ENCODE measurements at places on chromosomes 5 and 9.

DNA sequence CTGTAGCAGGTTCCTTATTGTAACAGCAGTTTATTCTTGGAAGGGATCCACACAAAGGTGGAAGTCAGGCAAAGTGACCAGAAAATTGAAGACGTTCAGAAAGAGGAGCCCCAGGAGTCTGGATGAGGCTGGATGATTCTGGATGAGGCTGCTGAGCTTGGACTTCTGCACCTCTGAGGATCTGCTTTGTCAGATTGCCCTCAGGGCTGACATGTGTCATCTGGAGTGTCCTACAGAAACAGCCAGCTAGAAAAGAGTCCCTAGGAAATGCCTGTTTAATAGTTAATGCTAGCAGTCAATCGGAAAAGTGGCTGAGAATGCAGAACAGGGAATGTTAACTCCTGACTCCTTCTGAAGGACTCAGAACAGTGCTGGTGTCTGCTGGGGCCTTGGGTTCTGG, 236.4 kb downstream of the LRRC70 start:
- no peak for DNase-seq

DNA sequence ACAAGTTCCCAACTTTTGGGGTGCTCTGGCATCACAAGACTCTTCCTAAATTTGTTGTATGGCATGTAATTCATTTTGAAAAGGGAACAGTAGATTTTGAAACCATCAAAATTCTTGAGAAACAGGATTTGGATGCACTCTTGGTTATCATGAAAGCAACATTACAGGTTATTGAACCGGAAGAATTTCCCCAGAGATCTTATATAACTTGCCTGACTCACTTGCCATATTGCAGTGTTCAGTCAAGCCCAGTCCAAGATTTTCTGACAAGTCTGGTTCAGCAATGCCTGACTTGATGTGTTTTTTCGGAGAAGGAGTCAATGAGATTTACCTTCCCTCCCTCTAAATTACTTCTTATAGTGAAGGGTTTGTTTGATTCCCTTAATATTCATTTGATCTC, 32.0 kb downstream of the SMIM15 start:
- no peak for DNase-seq

GRCh38 chr9:93013856-93014582, 44.5 kb upstream of the SUSD3 start:
- DNase-seq, result no peak

DNA sequence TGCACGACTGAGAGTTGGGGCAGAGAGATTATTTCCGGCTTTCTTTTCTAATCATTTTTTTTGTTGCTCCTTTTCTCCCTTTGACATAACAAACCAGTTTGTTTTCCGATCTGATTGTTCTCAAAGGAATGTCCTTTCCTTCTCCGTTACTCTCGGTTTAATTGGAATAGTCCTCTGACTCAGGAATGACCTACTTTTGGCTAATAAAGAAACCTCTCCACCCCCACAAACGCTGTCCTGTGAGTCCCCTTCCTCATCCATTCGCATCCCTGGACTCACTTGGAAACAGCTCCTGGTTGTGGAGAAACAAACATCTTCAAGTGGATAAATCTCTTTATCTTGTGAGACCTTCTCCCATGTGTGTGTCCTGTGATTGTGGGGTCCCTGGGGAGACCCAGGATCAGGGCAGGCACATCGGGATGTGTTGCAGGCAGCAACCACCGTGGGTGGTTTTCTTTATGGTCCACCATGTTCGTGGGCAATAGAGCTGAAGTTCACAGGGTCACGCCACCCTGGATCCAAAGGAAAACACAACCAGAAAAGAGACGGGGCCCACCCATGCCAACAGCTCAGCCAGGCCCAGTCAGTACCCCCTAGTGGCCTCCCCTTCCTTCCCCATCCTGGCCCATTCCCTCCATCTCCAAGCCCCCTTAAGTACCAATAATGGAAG, 45.2 kb upstream of the NEK6 start:
- no peak for DNase-seq

DNA sequence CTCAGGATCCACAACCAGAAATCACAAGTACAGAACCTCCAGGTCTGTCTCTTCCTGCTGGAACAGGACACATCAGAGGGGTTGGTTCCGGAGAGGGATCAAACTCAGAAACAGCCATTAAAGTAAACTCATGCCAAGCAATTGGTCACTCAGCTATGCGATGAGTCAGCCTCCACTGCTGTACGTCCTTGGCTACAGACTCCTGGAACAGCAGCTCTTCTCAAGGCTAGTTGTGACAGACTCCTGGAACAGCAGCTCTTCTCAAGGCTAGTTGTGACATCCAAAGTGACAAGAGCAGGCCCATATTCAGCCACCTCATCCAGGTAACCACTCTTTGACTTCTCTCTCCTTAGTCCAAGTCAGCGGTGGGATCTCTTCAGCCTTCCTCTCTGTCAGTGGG, at the start of gene SPINK13:
Gene SPINK13, plus strand, starts transcription at position 229 of the 400 bp plus-strand sequence. CDS start 1,279 bp downstream, outside the sequence.
- DNase-seq, result peak; percentile 6

DNA sequence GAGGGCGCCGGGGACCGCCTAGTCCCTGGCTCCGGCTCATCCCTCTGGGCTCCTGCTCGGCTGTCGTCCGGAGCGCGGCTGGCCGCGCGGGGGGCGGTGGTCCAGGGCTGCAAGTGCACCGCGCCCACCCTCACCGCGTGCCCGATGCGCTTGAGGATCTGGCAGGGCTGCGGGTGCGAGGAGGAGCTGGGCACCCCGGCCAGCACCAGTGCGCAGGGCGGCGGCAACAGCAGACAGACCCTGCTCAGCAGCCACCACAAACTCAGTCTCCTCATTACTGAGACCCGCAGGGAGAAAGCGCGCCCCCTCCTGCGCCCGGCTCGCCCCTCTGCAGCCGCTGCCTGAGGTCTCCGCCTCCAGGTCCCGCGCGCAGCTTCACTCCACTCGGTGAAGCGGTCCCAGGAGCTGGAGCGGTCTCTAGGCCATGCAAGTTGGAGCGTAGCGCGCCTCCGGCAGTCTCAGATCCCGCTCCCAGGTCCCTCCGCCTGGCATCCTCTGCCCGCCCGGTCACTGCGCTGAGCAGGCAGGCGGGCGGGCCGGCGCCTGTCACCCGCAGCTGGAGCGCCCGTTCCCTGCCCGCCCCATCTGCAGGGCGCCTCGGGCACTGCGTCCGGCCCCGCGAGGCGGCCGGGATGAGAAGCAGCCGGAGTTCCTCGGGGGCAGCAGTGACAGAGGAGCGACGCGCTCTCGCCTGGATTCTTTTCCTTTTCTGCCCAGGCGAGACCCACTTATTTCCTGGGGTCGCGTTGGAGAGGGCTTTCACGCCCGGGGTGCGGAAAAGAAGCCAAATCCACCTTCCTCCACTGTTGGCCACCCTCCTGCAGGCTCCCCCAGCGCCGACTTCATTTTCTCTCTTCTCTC, 512 bp downstream of the GRIN3A start:
- DNase-seq, result no peak

DNA sequence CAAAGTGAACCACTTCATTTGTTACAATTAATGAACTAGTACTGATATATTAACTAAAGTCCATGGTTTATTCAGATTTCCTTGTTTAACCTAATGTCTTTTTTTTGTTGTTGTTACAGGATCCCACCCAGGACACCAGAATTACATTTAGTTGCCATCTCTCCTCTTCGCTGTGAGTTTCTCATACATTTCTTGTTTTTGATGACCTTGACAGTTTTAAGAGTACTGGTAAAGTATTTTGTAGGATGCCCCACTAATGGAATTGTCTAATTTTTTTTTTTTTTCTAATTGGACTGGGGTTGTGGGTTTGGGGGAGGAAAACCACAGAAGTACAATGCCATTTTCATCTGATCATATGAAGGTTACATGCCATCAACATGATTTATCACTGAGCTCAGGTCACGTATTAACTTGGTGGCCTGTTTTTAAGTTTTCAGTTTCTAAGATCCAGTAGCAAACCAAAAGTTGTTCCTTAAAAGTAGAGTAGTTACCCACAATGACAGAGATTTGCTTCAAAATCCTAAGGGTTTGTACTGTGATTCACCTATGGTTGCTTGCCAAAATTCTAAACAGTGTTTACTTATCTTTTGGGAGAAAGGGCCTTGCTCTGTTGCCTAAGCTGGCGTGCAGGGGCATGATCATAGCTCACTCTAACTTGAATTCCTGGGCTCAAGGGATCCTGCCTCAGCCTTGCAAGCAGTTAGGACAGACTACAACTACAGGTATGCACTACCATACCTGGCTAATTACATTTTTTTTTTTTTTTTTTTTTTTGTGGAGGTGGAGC, 4.5 kb upstream of the OTULIN start:
- peak; percentile 33 for DNase-seq

- DNase-seq, result peak; percentile 13
Measured at GRCh38 chr5:100900142-100900795, 2.8 kb downstream of the ST8SIA4 start.

- no peak for DNase-seq
Measured at GRCh38 chr5:97666783-97667182, 483.7 kb upstream of the RIOK2 start.

DNA sequence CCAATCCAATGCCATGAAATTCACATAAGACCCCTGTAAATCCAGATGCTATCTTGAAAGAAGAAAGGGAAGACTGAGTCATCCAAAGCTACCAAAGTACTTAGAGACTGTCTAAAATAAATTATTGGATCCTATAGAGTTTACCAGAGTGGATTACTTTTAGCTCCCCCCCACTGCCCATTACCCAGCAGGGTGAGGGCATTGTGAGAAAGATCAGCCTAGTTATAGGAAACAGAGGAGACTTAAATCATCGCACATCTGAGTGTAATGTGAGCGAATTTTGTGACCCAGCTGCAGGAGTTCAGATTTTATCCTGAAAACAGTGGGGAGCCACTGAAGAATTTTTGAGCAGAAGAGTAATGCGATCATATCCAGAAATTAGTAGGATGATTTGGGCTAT, 1.6 kb upstream of the ENHO start:
- no peak for DNase-seq

DNA sequence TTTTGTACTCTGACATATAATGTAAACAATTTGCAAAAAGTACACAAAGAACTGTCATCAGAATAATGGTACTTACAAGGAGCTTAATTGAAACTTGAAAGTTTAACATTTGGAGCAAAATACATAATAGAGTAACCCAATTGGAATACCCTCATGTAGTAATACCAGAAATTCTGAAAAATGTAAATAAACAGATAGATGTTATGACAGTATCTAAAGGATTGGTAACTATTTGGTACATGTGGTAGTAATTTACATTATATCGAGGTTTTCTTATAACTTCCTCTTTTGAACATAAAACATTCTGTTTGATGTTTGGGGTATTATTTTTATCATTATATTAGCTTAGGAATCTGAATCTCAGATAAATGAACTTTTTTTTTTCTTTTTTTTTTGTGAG, 211.7 kb upstream of the ELL2 start:
- DNase-seq, result no peak

DNA sequence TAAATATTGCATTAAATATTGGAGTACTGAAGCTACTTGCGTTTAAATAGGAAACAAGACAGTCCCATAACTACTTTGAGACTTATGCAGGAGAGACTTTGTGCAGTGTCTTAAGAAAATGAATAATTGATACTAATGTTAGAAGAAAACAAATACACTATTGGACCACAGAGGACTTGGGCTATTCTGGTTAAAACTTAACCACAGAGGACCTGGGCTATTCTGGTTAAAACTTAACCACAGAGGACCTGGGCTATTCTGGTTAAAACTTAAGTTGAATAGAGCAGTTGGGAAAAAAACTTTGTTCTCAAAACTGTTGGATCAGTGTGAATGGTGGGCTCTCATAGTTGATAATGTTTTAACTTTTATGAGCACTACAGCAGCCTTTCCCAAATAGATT, 141.7 kb downstream of the WDR70 start:
- DNase-seq, result no peak

- no peak for DNase-seq
Measured at GRCh38 chr9:21558615-21559401, 76.7 kb upstream of the IFNE start.

DNA sequence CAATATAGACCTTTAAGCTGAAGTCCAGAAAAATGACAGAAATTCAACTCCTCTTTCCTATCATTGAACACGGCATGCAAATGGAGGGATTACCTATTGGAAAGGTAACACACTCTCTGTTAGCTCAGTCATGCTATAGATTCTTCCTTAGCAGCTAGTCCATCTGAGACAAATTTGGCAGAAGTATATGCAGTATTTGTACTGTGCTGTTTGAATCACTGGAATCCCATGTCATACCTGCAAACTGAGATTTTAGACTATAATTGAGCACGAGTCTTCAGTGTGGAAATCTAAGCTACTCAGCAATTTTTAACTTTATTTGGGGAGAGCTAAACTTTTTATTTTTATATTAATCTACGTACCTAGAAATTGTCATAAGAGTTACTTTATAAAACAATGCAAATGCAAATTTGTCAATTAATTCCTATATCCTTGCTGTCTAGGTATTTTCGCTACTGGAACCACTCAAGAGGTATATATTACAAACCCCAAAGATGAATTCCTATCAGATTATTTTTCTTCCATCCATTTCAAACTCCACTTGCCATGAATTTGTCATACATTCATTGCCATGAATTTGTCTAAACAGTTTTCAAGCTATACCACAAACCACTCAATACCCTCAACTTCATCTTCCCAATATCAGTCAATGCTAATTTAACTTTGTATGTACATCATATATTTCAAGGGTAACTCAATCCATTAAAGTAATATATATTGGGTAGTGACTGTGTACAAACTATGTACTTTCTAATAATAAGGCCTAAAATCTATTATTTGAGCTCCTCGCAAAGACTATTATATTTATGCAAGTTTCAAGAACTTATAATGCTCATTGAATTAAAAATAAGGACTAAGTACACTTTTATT, 224.8 kb downstream of the MEF2C start:
- no peak for DNase-seq

DNA sequence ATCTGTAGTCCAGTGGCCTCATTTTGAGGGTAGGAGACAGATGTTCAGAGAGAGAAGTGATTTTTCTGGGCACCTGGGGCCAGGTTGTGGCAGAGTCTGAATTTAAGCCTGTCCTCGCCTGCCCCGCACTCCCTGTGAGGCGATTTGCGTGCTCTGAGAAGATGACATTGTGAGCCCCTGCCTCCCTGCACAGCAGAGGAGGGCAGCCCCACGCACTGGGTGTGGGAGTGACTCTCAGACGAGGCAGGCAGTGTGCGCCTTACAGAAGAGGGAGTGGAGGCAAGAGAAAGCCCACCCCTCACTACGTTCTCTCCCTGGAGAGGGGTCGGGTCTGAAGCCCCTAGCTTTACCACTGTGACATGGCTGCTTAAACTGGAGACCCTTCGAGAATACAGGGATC, 35.7 kb downstream of the IRX4 start:
- DNase-seq, result no peak

All from NCI-H226 (cell line).